ENCODE measurements at places on chromosomes 7 and 10. TPM values are rescaled to one million over a fixed set of nuclear protein-coding genes. Genes with fewer than 3 reads are reported as not detected.

PNLIPRP3 gene
- not detected for polyA plus RNA-seq

WDR91 gene
- polyA plus RNA-seq = 17.6 TPM

NEUROD6 gene
- not detected for polyA plus RNA-seq

GPR37 gene
- 1.4 TPM for polyA plus RNA-seq

EN2 gene
- not detected for polyA plus RNA-seq

DKK1 gene
- polyA plus RNA-seq = 0.12 TPM

RSBN1L gene
- polyA plus RNA-seq = 24.7 TPM

KLF14 gene
- 0.48 TPM for polyA plus RNA-seq

GIMAP4 gene
- polyA plus RNA-seq = not detected

ERLIN1 gene
- polyA plus RNA-seq = 6.5 TPM

CPA4 gene
- 8.9 TPM for polyA plus RNA-seq

POLD2 gene
- polyA plus RNA-seq = 79.5 TPM

TMEM225B gene
- polyA plus RNA-seq = 3.6 TPM

TBL2 gene
- polyA plus RNA-seq = 38.6 TPM

MLLT10 gene
- polyA plus RNA-seq = 34.0 TPM

CSTF2T gene
- polyA plus RNA-seq = 22.0 TPM

PTF1A gene
- polyA plus RNA-seq = not detected

SPRN gene
- 1.1 TPM for polyA plus RNA-seq

IRF5 gene
- not detected for polyA plus RNA-seq

RALA gene
- polyA plus RNA-seq = 31.4 TPM

GDF10 gene
- polyA plus RNA-seq = 0.44 TPM

XRCC2 gene
- polyA plus RNA-seq = 1.2 TPM

AKR1C8 gene
- 0.54 TPM for polyA plus RNA-seq

ZNF316 gene
- polyA plus RNA-seq = 22.2 TPM

SLC26A5 gene
- polyA plus RNA-seq = not detected

CASP2 gene
- 15.8 TPM for polyA plus RNA-seq

SEM1 gene
- 37.4 TPM for polyA plus RNA-seq

LGI1 gene
- polyA plus RNA-seq = 2.1 TPM

OSBPL3 gene
- polyA plus RNA-seq = 0.26 TPM

SPDYE18 gene
- 1.2 TPM for polyA plus RNA-seq

GLRX3 gene
- polyA plus RNA-seq = 170 TPM

SPDYE1 gene
- not detected for polyA plus RNA-seq

GNAT3 gene
- not detected for polyA plus RNA-seq
